ENCODE measurements at places on chromosomes 11 and 22.

- no peak for DNase-seq
Measured at GRCh38 chr11:30550022-30550542, 36.1 kb downstream of the MPPED2 start.

- no peak for DNase-seq
Measured at GRCh38 chr11:57618438-57618837, 21.0 kb downstream of the SERPING1 start.

DNA sequence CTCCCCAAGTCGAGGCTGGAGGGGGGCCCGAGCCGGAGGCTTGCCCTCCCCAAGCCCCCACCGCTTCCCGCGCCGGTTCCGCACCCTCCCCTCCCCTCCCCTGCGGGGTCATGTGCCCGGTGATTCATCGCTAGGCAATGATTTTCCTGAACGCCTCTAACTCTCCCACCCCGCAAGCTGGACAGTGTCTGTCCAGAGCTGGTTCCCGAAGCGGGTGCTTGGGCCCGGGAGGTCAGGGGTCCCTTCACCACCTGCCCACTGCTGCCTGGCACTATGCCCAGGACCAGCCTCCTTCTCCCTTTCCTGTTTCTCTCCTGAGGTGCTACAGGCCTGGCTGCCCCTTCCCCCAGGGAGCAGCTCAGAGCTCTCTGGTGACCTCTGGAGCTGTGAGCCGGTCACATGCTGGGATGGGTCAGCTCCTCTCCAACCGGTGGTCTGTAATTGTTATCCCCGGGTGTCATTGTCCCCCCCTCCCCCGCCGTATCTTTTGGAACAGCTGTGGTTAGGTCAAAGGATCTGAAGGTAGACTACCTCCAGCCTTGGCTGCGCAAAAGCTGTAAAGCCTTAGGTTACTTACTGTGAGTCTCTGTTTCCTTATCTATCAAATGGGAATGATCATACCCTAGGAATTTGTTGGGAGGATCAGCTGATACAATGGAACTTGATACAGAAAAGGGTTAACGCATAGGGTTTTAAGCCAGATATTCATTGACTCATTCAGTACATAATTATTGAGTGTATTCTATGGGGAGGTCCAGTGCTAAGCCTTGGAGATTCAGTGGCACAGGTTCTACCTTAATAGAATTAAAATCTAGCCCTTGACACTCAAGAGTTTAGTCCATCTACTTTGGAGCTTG, 753 bp downstream of the STX3 start:
- peak; percentile 1 for DNase-seq

GRCh38 chr22:45554040-45554406, 51.3 kb downstream of the FBLN1 start:
- no peak for DNase-seq

DNA sequence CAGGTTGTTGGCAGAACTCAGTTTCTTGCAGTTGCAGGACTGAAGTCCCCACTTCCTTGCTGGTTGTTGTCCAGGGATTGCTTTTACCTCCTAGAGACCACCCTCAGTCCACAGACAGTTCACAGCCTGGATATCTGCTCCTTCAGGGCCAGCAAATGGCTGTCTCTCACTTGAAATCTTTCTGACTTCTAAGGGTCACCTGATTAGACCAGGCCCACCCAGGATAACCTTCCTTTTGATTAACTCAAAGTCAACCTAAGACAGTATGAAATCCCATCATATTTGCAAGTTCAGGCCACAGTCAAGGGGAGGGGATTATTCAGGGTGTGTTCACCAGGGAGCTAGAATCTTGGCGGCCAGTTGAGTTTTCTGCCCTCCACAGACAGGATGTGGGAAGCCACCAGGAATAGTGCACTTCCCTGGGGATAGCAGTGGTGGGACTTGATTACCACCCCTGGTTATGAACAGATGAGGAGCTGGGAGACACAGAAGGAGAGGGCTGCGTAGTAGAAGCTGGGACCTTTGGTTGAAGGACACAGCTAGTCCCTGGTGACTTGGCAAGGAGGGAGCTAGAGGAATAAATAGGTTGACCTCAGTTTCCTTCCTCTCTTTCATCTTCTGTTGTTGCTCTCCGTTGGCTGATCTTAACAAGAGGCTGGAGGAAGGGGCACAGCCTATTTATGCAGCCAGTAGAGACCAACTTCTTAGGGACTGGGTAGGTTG, 33.4 kb downstream of the MIAT start:
- no peak for DNase-seq

DNA sequence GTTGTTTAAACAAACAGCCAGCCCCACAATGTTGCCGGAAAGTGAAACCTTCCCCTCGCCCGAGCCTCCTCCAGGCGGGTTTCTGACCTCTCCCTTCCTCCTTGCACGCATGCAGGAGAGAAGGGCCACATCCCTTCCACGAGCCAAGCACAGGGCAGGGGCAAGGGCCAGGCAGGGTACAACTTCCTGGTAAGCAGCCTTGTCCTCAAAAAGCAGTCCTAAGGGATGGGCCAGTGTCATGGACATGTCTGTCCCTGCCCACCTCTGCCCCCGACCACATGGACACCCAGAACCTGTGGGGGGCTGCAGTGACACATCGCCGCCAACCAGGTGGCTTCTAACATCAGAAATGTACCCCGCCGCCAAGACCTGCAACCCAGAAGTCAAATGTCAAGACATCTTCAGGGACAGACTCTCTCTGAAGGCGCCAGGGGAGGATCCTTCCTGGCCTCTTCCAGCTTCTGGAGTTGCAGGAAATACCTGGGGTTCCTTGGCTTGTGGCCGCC, 145.3 kb downstream of the CRYBB2 start:
- no peak for DNase-seq
